ENCODE measurements at places on chromosomes 2 and 18.

DNA sequence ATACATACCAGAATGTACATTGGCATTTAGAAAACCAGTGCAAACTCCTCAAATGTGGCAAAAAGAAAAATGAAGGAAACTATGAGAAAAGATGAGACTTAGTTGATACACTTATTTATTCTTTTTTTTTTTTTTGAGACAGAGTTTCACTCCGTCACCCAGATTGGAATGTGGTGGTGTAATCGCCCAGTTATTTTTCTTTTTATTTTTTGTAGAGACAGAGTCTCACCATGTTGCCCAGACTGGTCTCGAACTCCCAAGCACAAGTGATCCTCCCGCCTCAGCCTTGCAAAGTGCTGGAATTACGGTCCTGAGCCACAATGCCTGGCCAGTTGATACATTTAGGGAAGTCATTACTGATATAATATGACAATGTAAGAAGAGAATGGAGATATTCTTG, 274.2 kb upstream of the LRATD1 start:
- DNase-seq: no peak

DNA sequence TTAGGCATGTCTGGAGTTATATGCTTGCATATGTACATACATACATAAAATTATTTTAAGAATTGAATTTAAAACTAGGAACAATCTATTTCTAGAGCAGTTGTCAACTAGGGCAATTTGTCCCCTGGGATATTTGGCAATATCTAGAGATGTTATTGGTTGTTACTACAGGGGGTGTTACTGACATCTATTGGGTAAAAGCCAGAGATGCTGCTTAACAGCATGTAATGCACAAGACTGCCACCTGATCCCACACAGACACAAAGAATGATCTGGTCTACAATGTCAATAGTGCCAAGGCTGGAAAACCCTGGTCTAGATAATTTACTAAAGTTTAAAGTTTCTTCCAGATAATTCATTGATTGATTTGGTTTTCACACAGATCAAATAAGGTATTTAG, 185.3 kb downstream of the NYAP2 start:
- DNase-seq: no peak

DNA sequence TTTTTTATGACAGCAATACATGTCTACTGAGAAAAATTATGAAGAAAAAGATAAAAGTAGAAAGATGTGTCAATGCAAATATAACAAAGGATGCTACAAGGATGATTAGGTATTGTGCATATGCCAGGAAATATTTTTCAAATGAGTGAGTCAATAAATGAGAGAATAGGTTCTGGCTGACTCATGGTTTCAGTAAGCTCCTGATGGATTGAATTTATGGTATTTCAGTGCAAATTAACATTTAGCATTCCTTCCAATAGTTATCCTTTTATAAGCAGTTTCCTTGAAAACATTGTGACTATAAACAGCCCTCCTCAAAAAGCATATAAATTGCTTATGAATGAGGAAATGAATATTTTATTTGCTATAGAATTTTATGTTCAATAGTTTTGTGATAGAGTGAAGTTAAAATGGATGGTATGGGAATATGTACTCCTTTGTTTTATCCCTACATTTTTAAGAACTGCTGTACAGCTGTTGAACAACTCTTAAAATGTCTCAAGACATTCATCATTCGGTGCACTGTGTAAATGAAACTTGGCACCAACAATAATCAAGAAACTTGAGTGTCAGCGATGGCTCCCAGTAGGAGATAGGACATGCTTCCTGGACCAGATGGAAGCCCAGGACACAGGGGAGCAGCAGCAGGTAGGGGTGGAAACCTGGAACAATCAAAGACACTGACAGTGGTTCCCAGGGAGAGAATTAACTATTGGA, 144.7 kb downstream of the PMAIP1 start:
- no peak for DNase-seq

GRCh38 chr2:172624996-172625395, 69.1 kb downstream of the PDK1 start:
- DNase-seq: no peak

- DNase-seq: no peak
Measured at GRCh38 chr2:128090575-128090944, 440 bp upstream of the UGGT1 start.

- DNase-seq: peak; percentile 79
Measured at GRCh38 chr2:149329489-149330126, 779 bp upstream of the LYPD6 start.

GRCh38 chr2:215722986-215723630, 287.2 kb upstream of the FN1 start:
- no peak for DNase-seq

GRCh38 chr18:6881034-6881820, 151.7 kb downstream of the ARHGAP28 start:
- DNase-seq: peak; percentile 36

DNA sequence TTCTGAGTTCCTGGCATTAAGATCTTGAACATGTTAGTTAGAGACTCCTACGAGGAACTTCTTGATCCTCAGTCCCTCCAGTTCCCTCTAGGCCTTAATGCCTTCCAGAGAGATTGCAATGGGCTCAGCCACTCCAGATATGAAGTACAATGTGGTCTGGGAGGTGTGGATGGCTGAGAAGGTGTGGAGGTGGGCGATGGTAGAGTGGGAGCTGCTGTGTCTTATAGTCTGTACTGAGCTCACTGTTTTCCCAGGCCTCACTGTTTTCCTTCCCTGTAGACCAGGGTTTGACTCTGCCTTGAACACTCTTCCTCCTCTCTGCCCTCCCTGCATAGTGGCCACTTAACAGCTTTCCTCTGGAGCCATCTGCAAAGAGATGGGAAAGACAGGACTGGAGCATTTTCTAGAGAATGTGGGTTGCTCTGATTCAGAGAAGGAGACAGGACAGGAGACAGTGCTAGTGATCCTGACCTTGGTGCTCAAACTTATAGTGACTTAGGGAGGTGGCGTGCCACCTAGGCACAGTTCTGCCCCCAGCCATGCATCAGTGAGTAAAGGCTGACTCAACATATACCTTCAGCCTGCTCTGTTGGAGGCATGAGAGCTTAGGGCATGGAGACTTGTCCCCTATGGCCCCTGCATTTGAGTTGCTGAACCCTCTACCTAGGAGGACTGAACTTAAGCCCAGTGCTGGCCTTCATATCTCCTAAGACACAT, 129.7 kb downstream of the TDRD15 start:
- no peak for DNase-seq

DNA sequence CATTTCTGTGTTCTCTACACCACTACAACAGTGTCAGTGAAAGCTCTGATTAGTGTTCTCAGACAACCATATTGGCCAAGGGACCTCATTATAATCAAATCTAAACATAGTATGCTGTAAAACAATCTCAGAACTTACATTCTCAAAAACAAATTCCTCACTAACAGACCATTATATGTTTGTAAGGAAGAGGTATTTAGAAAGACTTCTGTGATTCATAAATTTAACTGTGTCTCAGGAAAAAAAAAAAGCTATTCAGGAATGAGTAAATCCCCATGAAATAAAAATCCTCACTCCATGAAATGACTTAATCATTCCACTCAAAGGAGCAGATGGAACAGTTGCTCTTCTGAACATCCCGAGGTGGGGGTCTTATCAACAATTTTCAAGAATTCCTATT, 413.0 kb downstream of the CDH2 start:
- DNase-seq: no peak

- no peak for DNase-seq
Measured at GRCh38 chr18:34909637-34910364, 131.4 kb upstream of the MAPRE2 start.

- DNase-seq: no peak
Measured at GRCh38 chr18:32386471-32386870, 84.2 kb downstream of the GAREM1 start.

Measured in left lung (tissue), 14 donors.